ENCODE measurements at places on chromosomes 1 and 21.

GRCh38 chr1:5915587-5916571 is 76.3 kb downstream of the NPHP4 start:
- DNase-seq = no peak

DNA sequence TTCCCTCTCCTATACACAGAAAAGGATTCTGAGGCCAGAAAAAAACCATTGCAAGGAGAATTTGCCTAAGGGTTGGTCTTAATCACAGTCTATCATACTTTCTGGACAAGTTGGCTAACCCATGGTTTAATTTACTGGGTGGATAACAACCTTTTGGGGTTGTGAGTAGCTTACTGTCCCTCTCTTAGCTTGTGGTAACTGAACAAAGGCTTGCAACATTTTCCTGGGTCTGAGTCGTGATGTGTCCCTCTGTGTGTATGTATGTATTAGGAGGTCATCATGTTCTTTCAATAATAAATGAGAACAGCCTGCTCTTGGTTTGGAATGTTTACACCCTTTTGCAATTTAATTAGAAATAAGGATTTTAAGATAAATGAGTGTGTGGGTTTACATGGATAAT is 36.7 kb downstream of the PAPPA2 start:
- no peak for DNase-seq

- DNase-seq = no peak
Measured at GRCh38 chr1:113515498-113515897, 125.2 kb downstream of the MAGI3 start.

- peak; percentile 38 for DNase-seq
Measured at GRCh38 chr1:239155466-239156091, 230.8 kb upstream of the CHRM3 start.

DNA sequence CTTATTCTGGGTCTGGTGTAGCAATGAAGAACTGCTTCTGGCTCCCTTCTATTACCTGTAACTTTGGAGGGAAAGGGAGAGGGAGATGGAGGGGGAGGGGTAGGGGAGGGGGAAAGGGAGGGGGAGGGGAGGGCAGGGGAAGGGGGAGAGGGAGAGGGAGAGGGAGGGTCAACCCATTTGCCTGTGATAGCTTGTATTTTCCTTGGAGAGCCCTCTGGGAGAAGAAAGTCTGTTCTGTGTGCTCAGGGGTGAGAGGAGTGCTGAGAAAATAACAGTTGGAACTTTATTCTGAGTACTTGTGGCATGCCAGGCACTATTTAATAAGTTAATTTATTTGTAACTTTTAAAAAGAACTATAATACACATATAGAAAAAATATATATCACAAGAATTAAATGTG is 70.7 kb upstream of the TSPAN2 start:
- no peak for DNase-seq

- DNase-seq = no peak
Measured at GRCh38 chr1:181061891-181062835, 26.3 kb upstream of the IER5 start.

DNA sequence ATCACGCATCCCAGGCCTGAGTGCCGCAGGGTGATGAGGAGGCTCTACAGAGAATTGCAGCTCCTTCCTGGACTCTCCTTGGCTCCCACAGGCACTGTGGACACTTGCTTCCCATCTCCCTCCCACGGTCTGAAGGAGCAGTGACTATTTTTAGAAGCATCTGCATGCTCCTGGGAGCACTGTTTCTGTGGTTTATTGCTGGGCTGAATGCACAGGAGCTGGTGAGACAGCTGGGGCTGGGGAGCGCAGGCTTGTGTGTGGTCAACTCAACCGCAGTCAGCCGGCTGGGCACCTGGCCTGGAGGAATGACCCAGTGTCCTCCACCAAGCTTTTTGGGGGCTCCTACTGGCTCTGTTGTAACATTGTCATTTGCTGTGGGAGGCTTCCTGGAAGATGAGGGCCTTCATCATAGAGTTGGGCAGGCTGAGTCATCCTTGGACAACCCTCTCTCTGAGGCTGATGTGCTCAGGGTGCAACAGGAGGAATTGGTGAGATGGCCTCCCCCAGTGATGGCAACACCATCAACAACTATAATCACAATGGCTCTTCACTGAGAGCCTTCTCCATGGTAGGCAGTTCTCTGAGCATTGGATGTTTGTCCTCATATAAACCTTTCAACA is 1.7 kb downstream of the NFASC start:
- no peak for DNase-seq

- peak; percentile 40 for DNase-seq
Measured at GRCh38 chr1:155174324-155175280, 953 bp downstream of the TRIM46 start.

DNA sequence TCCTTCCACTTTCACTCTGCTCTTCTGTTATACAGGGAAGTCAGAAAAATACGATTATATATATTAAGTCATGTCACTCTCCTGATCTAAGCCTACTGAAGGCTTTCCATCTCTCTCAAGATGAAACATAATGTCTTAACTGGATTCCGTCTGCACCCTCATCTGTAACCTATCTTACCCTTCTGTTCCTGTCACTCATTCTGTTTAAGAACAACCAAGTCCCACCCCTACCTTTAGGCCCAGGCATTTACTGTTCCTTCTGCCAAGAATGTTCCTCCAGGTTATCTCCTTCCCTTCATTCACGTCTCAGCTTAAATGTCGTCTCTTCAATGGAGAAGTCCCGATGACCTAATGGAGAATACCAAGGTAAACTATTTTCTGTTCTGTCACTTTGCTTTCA is 1802.4 kb downstream of the MRPL39 start:
- no peak for DNase-seq

DNA sequence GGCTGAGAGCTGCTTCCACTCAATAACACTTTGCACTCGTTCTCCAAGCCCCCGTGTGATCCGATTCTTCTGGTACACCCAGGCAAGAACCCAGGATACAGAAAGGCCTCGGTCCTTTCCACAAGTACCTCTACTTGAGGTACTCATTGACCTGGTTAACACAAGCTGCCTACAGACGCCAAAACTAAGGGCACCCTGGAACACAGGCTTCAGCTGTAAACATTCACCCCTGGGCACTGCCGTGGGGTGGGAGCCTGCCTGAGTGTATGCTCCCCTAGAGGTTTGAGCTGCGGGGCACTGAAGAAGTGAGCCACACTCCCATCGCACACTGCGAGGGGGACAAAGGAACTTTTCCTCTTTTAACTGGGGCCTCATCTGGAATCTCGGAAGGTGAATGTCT is 30.5 kb downstream of the LRRC3 start:
- DNase-seq = no peak

- no peak for DNase-seq
Measured at GRCh38 chr1:204591473-204592090, 75.4 kb downstream of the MDM4 start.

- no peak for DNase-seq
Measured at GRCh38 chr1:223062177-223062576, 80.9 kb downstream of the TLR5 start.

DNA sequence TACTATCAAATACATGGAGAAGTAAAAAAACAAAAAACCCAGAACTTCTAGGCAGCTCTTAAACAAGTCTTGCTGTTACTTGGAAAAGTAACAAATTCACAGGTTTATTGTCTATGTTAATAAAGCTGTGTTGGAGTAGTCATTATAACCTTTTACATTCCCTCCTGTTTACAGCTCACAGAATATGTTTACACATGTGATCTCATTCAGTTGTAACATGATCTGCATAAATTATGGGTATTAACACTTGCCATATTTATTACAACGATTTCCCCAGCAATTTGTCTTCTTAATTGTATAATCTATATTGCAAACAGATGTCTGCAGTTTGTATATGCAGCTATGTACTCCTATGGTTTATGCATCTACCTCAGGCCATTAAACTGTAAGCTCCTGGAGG is 28.6 kb downstream of the ERG start:
- DNase-seq = no peak

DNA sequence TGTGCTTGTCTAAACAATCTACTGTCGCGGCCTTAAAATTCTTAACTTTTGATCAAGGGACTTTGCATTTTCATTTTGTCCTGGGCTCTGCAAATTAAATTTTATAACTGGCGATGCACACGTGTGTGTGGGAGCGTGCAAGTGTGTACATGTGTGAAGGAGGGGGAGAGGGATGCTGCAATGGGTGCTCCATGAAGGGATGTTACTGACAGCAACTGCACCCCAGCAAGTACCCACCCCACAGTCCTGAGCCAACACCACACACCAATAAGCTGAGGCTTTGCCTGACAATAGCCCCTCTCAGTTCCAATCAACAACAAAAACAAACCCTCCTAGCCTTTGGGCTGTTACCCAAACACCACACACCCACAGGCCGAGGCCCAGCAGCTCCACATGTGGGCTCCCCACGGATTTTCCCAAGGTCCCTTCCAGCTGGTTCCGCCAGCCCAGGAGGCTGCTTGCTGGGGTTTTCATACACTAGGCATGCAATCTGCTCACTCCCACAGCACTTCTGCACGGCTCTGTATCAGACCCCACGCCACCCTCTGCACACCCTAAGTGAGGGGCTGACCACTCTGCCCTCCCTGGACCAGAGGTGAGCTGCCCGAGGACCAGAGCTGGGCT is 32.8 kb upstream of the IFFO2 start:
- DNase-seq = no peak

DNA sequence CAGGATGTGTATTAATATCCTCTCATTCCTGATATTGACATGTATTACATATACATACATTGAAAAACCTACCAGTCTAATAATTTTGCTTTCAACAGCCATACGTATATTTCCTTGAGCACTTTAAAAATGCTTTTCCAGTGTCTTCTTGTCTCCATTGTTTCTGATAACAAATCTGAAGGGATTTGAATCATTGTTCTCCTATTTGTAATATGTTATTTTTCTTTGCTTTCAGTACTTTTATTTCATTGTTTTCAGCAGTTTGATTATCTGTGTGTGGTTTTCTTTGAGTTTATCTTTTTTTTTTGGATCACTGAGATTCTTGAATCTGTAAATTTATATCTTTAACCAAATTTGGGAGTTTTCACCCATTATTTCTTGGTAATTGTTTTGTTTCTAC is 65.3 kb downstream of the RABGAP1L start:
- no peak for DNase-seq

GRCh38 chr21:22224261-22224660 is 1226.1 kb downstream of the NCAM2 start:
- DNase-seq = no peak

DNA sequence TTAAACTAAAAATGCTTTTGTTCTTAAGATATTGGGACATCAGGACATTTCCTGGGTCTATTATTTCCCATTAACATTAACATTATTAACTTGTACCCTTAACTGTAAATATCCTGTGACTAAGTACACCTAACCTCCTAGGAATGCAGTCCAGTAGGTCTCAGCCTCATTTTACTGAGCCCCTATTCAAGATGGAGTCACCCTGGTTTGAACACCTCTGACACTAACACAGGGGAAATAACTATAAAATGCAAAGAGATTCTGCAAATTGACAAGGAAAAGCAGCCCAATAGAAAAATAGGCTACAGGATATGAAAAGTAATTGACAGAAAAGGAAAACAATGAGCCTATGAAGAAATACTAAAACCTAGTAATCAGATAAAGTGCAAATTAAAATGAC is 11.6 kb upstream of the NCMAP start:
- DNase-seq = no peak

- no peak for DNase-seq
Measured at GRCh38 chr1:160949881-160950280, 4.7 kb downstream of the ITLN2 start.

- no peak for DNase-seq
Measured at GRCh38 chr1:1021920-1022259, 2.0 kb downstream of the AGRN start.

DNA sequence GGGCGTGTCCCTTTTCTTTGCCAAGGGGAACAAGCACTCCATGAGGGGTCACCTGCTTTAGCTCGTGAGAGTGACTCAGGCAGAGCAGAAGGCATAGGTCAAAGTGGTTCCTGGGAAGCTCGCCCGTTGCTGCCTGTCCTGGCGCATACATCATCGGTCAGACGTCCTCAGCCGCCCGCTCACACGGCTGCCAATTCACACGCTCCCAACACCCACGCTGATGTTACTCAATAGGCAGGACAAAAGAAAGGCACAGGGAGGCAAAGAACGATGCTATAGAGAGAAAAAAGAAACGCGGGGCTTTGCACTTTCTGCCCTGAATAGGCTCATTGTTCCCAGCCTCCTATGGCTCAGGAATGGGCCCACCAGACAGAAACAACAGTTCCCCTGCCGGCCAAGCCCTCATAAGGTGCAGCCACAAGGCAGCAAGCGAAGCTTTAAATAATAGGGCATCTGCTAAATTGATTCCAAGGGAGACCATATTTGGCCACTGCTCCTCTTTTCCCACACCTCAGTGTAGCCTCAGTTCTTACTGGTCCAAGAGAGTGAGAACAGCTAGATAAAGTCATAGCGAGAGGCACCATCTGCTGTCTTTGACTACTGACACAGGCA is 38.7 kb downstream of the VTCN1 start:
- DNase-seq = no peak

GRCh38 chr1:30518186-30518585 is 205.2 kb downstream of the MATN1 start:
- no peak for DNase-seq

GRCh38 chr1:221712198-221712684 is 29.6 kb downstream of the DUSP10 start:
- no peak for DNase-seq

GRCh38 chr1:37513795-37514349 is 694 bp downstream of the MEAF6 start:
- DNase-seq = peak; percentile 23

DNA sequence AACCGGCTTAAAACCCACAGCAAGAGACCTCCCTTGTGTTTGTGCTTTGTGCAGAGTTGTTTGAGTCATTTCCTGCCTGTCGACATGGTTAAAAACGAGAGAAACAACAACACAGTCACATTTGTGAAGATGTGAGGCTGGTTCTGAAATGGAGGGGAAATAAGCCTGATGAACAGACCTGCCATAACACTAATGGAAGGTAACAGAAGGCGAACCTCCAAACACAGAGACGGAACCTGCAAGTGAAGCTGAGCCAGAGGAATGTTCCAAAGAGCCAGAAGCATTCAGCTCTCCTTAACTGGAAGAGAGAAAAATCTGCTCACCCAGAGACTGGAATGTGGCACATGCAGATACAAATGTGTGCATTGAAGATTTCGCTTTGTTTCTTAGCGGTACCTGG is 53.2 kb upstream of the RAVER2 start:
- DNase-seq = no peak

- no peak for DNase-seq
Measured at GRCh38 chr1:61776091-61776490, 33.8 kb downstream of the PATJ start.

GRCh38 chr1:76267631-76268030 is 193.1 kb downstream of the ST6GALNAC3 start:
- DNase-seq = no peak

GRCh38 chr21:45521241-45521640 is 21.0 kb downstream of the SLC19A1 start:
- no peak for DNase-seq

Measured in mesothelial cell of epicardium (in vitro differentiated cells).